Glutamatergic neuron (in vitro differentiated cells): ENCODE measurements at places on chromosomes 4 and X. TPM values are rescaled to one million over a fixed set of nuclear protein-coding genes. Genes with fewer than 3 reads are reported as not detected.

DNA sequence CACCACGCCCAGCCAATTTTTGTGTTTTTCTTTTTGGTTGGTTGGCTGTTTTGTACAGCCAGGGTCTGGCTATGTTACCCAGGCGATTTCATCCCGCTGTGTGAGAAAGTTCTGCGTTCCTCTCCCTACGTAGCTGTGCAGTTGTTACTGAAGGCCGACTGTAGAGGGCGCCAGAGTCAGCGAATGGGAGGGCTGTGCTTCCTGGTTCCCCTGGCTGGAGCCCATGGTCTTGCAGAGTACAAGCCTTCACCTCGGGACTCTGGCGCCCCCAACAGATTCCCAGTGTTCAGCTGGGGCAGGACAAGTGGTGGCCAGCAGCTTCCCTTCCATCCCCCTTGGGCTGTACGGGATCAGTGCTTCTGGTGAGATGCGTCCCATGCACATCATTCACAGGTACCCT is 5.6 kb upstream of the CT45A1 start:
- DNase-seq: peak; percentile 61

DNA sequence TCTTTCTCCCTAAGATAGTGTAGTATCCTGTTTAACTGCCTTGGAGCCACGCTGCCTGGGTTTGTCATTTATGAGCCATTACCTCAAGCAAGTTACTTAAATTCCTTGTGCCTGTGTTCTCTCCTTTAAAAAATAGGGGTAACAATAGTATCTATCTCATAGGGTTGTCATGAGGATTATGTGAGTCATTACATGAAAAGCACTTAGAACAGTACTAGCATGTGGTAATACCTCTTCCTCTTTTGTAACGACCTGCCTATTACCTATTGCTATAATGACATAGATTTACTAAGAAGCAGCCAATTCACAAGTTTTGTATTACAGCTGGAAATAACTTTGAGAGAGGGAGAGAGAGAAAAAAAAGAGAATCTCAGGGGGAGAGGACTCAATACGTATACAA is 834.7 kb downstream of the RAPGEF2 start:
- DNase-seq: no peak

GRCh38 chr4:20612313-20612712 is 87.9 kb upstream of the PACRGL start:
- no peak for DNase-seq

Gene IQCM
- not detected for total RNA-seq

GRCh38 chrX:10902001-10902400 is 209.1 kb upstream of the HCCS start:
- DNase-seq: no peak

Gene CCDC149
- total RNA-seq: 5.2 TPM

DNA sequence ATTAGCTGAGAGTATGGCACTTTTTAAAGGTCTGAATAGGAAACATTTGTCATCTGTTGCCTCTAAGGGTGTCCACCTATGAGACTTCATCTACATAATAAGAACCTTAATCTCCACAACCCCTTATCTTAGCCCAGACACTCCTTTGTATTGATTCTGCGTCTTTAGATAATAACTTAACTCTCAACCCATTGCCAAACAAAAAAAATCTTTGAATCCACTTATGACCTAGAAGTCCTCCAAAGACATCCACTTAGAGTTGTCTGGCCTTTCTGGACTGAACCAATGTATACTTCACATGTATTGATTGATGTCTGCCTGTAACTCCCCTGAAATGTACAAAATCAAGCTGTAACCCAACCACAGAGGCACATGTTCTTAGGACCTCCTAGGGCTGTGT is 66.0 kb upstream of the CHRNA9 start:
- no peak for DNase-seq

DNA sequence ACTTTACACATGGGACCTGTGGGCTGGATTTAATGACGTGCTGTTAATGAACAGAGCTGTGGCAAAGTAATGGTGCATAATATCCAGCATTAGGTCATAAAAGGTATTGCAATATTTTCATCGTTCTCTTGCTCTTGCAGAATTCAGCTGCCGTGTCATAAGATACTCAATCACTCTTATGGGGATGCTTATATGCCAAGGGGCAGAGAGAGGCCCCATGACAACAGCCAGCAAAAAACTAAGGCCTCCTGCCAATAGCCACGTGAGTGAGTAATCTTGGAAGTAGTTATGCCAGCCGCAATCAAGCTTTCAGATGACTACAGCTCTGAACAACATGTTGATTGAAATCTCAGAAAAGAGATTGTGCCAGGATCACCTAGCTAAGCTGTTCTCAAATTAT is 616.9 kb downstream of the FSTL5 start:
- DNase-seq: no peak

DNA sequence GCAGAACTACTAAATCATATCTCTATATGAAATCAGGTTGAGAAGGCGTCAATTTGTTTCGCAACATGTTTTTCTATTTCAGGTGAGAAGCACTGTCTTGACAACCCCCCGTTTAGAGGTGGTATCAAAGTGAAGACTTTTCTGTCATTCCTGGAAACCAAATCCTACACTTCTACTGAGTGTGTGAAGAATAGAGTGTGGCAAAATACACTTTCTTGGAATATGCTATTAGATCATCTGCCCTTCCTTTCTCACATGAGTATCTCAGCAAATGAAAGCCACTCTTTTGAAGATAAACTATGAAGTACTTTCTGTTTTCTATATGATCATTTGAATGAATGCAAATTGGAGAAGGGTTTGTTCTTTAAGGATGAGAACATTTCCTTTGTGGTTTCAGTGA is 174.0 kb upstream of the FMR1 start:
- no peak for DNase-seq

GRCh38 chr4:35247047-35247446 is 997.3 kb downstream of the ARAP2 start:
- no peak for DNase-seq

DNA sequence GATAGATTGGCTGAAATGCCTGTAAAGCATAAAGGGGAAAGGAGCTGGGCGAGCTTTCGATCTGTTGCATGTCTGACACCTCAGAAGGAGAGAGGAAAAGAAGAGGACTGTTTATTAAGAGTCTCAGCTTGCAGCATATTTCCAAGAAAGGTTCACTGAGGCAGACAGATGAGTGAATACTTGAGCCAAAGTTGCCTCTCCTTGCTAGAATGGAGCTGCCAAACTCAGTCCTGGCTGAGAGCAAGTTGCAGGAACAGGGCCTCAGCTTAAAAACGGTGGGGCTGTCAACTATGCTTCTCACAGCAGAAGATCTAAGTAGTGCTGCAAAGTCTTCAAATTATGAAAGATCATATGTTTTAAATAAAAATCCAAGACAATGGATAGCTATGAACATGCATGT is 707.5 kb downstream of the PCDH7 start:
- DNase-seq: no peak

DNA sequence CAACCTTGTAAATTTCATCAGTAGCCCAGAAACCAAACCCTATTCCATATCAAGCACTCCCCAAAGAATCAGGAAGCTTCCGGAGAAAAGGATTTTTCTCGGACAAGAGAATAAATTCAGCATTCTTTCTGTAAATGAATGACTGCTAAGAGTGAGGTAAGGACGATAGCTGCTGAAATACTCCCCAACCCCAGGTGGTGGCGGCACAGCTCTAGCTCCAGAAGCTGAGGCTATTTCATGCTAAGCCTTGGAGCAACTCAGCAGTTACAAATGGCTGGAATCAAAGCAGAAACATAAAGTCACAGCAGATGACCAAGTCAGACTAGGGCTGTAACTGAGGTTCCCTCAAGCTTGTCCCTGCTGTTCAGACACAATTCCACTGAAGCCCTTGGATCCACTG is 13.9 kb upstream of the PCDH19 start:
- no peak for DNase-seq

Gene CLTRN
- 0.27 TPM for total RNA-seq

- DNase-seq: peak; percentile 59
Observed at GRCh38 chr4:110617646-110618580, 5.0 kb downstream of the PITX2 start.

- no peak for DNase-seq
Observed at GRCh38 chr4:69718396-69719271, 41.8 kb downstream of the SULT1B1 start.

- DNase-seq: no peak
Observed at GRCh38 chrX:42804524-42804923, 26.6 kb upstream of the PPP1R2C start.

GRCh38 chr4:168503652-168504362 is 7.0 kb downstream of the PALLD start:
- DNase-seq: no peak

Gene LEF1
- total RNA-seq: 0.98 TPM

Gene BEX1
- 140 TPM for total RNA-seq

Gene EDA2R
- total RNA-seq: 6.3 TPM

Gene ZXDA
- 3.4 TPM for total RNA-seq

DNA sequence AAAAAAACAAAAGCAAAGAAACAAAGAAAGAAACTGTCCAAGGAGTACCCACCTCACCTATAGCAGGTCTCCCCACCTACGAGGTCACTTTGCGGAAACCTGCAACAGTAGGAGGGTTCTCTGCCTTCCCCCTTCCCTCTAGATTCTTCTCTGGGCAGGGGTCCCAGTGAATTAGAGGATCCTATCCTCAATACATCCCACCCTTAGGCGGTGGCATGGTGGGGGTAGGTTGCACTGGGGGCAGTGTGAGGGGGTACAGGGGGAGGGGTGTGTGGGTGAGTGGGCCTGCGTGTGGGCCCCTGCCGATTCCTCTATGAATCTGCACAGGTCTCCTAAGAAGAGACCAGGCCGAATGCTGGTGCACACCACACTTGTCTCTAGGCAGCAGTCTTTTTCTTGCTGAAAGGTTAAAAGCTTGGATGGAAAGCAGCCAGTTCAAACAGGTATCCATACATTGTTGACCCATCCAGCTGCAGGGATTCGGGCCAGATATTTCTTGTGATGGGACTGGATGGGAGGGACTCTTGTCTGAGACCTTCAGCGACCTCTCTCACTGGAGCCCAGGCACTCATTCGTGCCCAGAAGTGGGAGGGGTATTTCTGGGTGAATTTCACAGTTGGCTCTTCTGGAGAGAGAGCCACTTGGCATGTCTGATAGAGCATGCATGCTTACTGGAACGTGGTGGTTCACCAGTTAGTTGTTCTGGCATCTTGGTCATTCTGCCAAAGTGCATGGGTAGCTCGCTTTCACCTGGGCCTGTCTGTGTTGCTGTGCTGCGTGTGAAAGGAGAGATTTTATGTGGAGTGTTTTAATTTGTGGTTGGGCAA is 65.6 kb downstream of the NBDY start:
- DNase-seq: no peak

Gene POF1B
- total RNA-seq: not detected

- DNase-seq: no peak
Observed at GRCh38 chr4:106530024-106530361, 161.4 kb upstream of the GIMD1 start.

Gene BMP3
- 1.8 TPM for total RNA-seq

Gene TMPRSS11F
- not detected for total RNA-seq

DNA sequence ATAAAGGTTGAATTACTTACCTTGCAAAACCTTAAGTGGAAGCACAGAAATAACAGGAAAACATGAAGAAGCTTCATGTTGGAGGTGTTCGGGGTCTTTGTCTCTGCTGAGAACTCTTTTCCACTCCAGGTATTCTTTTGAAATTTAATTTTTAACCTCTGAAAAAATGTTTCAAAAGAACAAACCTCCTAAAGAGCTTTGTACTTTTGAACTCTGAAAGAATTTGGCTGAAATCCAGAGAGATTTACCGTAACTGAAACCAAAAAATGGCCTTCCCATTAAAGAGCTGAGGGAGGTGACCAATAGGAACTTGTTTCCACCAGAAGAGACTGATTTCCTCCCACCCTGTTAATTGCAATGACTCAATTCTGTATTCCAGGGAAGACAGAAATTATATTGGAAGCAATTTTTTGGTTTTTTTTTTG is at the start of gene CFI:
TSS of gene CFI (minus strand) at position 105 of the 425 bp plus-strand sequence. CDS start at position 77, 28 bp downstream.
- no peak for DNase-seq

Gene FGF2
- total RNA-seq: 2.9 TPM

Gene COL25A1
- 1.1 TPM for total RNA-seq

DNA sequence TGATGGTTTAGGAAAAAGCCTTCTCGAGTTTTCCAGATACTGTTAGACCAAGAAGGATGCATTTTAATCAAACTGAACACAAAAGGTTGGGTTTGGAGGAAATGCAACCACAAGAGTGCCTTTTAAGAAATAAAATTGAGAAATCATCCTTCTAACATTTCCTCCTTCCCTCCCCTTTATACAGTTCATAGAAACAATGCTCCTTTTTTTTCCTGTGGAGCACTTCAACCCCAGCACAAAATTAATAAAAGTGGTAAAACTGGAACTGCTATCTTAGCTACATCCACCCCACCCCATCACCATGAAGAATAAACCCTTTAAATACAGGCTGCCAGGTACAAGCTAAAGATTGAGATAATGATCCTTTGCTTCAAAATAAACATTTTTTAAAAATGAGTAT is 211.1 kb downstream of the RELL1 start:
- no peak for DNase-seq

GRCh38 chrX:48776818-48777439 is 9.5 kb upstream of the GATA1 start:
- DNase-seq: no peak

DNA sequence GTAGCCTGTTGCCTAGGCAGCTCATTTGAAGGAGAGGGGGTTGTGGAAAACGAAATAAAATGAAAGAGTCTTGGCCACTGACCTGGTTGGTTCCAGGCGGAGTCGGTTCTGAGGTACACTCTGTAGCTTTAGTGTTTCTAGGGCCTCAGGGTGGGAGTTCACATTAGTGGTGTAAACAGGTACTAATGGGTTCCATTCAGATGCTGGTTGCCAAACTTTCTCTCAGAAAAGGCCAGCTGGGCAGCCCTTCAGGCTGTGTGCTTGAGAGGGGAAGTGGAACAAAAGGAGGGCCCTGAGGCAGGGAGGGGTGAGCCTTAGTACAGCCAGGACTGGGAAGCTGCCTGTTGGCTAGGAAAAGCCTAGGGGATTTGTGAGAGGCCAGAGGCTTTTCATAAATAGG is 24.8 kb downstream of the NHSL2 start:
- DNase-seq: no peak

Gene PSMD10
- total RNA-seq: 26.2 TPM

Gene EGFL6
- total RNA-seq: not detected

Gene MSANTD1
- total RNA-seq: 2.6 TPM

GRCh38 chr4:62495032-62495431 is 1294.9 kb downstream of the ADGRL3 start:
- no peak for DNase-seq

- DNase-seq: no peak
Observed at GRCh38 chr4:122764071-122764820, 31.7 kb downstream of the BBS12 start.

Gene DMP1
- 3.0 TPM for total RNA-seq

Gene SCRG1
- total RNA-seq: not detected

Gene USP51
- total RNA-seq: 2.7 TPM

DNA sequence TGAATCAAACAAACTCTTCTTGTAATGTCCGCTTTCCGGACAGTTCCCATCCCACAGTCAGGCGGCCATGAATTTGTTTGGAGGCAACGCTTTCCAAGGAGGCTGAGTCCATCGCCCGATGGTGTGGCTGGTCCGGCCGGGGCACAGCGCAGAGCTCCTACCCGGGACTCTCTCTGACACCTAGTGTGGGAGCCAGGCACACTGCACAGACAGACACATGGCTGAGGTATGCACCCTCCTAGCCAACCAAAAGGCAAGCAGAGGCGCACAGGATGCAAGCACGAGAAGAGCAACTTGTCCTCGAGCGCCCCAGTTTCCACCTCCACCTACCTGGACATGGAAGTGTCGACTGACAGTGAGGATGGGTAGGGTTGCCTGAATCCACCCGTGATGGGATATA is 87.5 kb downstream of the LEF1 start:
- DNase-seq: no peak
